ENCODE measurements at places on chromosomes 5 and 9. TPM values are rescaled to one million over a fixed set of nuclear protein-coding genes. Genes with fewer than 3 reads are reported as not detected.

PHF24 gene
- 0.09 TPM for total RNA-seq

LCN6 gene
- not detected for total RNA-seq

- no peak for DNase-seq
These were observed 24.7 kb downstream of the FGF1 start for GRCh38 chr5:142661143-142661542.

DNA sequence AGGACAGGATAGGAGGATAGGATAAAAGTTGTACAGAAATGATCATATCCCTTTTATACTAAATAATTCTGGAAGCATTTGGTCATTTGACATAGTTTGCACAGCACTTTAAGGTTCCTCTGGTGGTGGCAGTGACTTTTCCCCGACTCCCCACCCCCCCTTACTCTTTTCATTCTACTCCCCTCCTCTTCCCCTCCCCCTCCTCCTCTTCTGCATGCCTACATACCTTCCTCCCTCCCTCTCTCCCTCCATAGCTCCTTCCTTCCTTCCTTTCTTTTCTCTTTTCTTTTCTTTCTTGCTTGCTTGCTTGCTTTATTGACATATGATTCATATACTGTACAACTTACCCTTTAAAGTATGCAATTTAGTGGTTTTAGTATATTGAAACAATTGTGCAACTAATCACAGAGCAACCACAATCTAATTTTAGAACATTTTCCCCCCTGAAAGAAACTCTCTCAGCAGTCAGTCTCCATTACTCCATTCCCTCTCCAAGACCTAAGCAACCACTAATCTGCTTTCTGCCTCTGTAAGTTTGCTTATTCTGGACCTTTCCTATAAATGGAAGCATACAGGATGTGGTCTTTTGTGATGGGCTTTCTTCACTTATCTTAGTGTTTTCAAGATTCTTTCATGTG lies 159.0 kb downstream of the HACD4 start:
- no peak for DNase-seq
